Progenitor cell of endocrine pancreas (in vitro differentiated cells): ENCODE measurements at places on chromosomes 12 and 14.

DNA sequence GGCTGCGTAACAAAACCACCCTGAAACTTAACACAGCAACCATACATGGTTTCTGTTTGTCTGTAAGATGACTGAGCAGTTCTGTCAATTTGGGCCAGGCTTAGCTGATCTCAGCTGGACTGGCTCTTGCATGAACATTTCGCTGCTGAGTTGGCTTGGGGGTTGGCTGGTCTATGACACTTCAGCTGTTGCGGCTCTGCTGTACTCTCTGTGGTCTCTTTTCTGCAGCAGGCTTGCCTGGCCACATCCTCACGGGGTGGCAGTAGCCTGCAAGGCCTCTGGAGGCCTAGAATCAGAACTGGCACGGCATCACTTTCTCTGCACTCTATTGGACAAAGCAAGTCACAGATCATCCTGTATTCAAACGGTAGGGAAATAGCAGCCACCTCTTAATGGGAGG lies 216.2 kb downstream of the BCL11B start:
- no peak for DNase-seq

GRCh38 chr12:678747-679712 lies 15.8 kb upstream of the NINJ2 start:
- no peak for DNase-seq

- no peak for DNase-seq
These were observed 7.8 kb upstream of the LUM start for GRCh38 chr12:91119089-91119488.

DNA sequence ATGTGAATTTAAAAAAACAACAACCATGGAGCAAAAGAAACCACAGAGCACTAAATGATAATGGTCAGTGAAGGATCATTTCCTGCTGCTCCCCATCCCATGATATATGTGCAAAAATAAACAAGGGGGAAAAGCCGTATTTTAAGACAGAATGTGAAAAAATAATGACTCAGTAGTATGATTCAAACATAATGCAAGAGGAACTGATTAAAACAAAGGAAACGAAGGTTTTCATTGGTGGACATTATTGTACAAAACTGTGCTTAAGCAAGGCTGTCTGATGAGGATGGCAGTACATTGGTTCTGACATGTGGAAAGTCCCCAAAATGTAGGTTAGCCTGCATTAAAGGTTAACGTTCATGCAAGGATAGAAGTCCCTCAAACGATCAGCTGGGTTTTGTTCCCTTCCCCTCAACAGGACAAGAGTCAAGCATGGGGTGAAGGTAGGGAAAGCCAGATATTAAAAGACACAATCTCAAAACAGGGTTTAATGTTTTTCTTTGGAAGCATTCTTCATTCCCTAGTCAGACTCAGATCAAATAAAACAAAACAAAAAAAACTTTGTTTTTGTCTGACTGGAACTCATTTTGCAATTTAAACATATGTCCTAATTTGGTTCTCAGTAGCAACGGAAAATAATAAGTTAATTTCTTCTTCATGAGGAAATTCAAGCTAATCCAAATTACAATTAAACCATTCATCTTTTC lies 26.3 kb upstream of the PTGDR start:
- DNase-seq: no peak

DNA sequence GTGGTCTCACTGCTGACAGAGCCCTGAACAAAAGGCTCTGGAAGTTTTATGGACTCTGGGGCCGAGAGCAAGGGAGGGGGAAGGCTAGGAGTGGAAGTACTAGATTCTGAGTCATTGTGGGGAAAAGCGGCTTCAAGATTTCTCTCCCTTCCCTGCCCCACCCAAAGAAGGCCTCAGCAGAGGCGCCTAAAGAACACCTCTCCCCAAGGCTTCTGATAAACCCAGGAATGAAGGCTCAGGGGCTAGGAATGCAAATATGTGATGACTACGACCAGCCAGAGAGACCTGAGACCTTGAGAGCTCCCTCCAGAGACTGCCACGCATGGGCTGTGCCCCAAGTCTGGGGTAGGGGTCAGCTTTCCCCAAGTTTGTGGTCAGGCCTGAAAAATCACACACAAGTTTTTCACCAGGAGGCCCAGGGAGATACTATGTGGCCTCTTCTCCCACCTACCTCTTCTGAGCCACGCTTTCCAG lies 130.7 kb upstream of the HIF1A start:
- no peak for DNase-seq

DNA sequence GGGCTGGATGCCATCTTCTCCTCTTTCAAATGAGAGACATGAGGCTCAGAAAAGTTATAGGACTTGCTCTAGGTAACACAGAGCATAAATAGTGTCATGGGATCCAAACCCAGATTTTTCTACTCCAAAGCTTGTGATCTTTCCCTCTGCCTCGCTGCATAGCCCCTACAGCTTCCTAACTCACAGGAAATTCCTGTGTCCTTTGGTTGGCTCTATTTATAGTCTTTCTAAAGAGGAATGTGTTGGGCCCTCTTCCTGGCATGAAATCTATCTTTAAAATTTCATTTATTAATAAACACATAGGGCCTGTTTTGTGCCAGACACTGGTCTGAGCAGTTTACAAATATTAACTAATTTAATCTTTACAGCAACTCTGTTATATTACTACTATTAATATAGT lies 9.8 kb upstream of the KCNA5 start:
- no peak for DNase-seq

GRCh38 chr14:87160989-87161388 lies 832.0 kb downstream of the GALC start:
- DNase-seq: no peak
